ENCODE measurements at places on chromosomes 7 and 10. TPM values are rescaled to one million over a fixed set of nuclear protein-coding genes. Genes with fewer than 3 reads are reported as not detected.

ADIRF gene
- total RNA-seq = not detected

UNCX gene
- total RNA-seq = not detected

RARRES2 gene
- not detected for total RNA-seq

ZNF783 gene
- total RNA-seq = 5.0 TPM

TMEM236 gene
- 0.69 TPM for total RNA-seq

ASZ1 gene
- total RNA-seq = not detected

GPC2 gene
- total RNA-seq = 2.4 TPM

OR2A2 gene
- total RNA-seq = not detected

RASSF4 gene
- 2.8 TPM for total RNA-seq

SPDYE2B gene
- total RNA-seq = not detected

ZNF853 gene
- total RNA-seq = 1.7 TPM

DRGX gene
- total RNA-seq = not detected

APBB1IP gene
- not detected for total RNA-seq

FGL2 gene
- not detected for total RNA-seq

FAM25A gene
- not detected for total RNA-seq

MYO1G gene
- total RNA-seq = under 0.01 TPM

TCERG1L gene
- 2.3 TPM for total RNA-seq

INHBA gene
- 1.1 TPM for total RNA-seq

NEBL gene
- under 0.01 TPM for total RNA-seq

LDB3 gene
- total RNA-seq = 1.0 TPM

SNCG gene
- not detected for total RNA-seq

LOXL4 gene
- 1.1 TPM for total RNA-seq

OR2A1 gene
- not detected for total RNA-seq

NPFFR1 gene
- not detected for total RNA-seq

C10orf53 gene
- not detected for total RNA-seq

ASB10 gene
- not detected for total RNA-seq

TEX47 gene
- not detected for total RNA-seq

SBDS gene
- 70.5 TPM for total RNA-seq

EVX1 gene
- total RNA-seq = not detected
